ENCODE measurements at places on chromosomes 5 and 9. TPM values are rescaled to one million over a fixed set of nuclear protein-coding genes. Genes with fewer than 3 reads are reported as not detected.
A peak's percentile ranks its signal among the peaks of the same experiment; 100 is the strongest.

The LAMC3 gene
- total RNA-seq: 11.7 TPM

The SLC22A4 gene
- 25.1 TPM for total RNA-seq

DNA sequence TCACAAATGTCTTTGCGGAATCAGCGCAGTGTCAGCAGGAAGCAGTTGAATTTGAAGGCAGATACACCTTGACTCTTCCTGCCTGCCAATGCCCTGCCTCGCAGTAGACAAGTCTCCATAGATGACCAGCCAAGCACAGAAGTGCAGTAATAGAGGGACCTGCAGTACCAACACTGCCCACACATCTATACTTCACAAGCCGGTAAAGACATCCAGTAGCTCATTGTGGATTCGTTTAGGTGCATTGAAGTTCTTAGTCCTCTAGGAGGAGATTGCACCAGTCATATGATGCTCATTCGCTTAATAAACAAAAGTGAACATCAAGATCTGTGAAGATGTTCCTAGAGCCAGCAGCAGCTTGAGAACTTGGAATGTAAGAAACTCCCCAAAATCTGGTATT is 7.1 kb upstream of the IFNA2 start:
- no peak overlapping the region for H3K4me3 ChIP-seq
- peaks cover 12% of the 10 kb centered on the region for H3K4me1 ChIP-seq
- H3K36me3 ChIP-seq: no peaks in the 10 kb centered on the region
- peaks cover 50% of the 10 kb centered on the region for H3K27me3 ChIP-seq
- no peak overlapping the region for H3K27ac ChIP-seq

- no peak overlapping the region for H3K4me3 ChIP-seq
- H3K27me3 ChIP-seq: no peaks in the 10 kb centered on the region
- H3K4me1 ChIP-seq: peaks cover 43% of the 10 kb centered on the region
- no peak for DNase-seq
- H3K27ac ChIP-seq: peak overlapping the region; percentile 80
Measured at GRCh38 chr5:157484768-157485167, 24.8 kb downstream of the NIPAL4 start.

The ZDHHC11B gene
- total RNA-seq: 8.0 TPM

The SLC6A19 gene
- not detected for total RNA-seq

GRCh38 chr5:169856571-169856970 is 123.7 kb downstream of the INSYN2B start:
- peaks cover 20% of the 10 kb centered on the region for H3K36me3 ChIP-seq
- H3K27me3 ChIP-seq: no peaks in the 10 kb centered on the region
- DNase-seq: no peak
- no peaks in the 10 kb centered on the region for H3K4me1 ChIP-seq
- H3K4me3 ChIP-seq: no peak overlapping the region

GRCh38 chr5:135492319-135492626 is 40.1 kb upstream of the TIFAB start:
- no peak overlapping the region for H3K27ac ChIP-seq
- H3K4me3 ChIP-seq: no peak overlapping the region
- peaks cover 49% of the 10 kb centered on the region for H3K27me3 ChIP-seq
- H3K36me3 ChIP-seq: no peaks in the 10 kb centered on the region
- peaks cover 41% of the 10 kb centered on the region for H3K4me1 ChIP-seq
- no peak for DNase-seq

The OR2K2 gene
- not detected for total RNA-seq

DNA sequence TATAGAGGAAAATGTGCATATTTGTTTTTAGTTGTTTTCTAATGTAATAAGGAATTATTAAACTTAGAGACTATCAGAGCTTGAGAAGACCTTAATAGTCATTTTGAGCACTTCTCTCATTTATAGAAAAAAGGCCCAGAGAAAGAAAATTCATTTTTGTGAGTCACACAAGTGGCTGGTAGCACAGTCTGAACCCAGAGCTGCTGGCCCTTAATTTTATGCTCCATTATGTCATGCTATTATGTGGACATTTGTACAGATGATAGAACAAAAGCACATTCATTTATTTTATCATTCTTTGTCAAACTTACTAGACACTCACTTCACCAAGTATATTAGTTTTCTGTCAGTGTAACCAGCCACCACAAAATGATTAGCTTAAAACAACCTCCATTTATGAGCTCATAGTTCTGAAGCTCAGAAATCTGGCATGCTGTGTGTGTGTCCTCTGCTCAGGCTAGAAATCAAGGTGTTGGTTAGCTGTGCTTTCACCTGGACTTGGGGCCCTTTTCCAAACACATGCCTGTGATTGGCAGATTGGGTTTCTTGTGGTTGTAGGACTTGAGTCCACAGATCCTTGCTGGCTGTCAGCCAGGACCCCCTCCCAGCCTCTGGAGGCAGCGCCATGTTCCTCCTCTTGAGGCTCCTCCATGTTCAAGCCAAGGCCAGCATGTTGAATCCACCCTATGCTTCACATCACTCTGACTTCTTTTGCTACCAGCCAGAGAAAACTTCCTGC is 188.9 kb downstream of the ARHGAP26 start:
- peaks cover 8% of the 10 kb centered on the region for H3K36me3 ChIP-seq
- no peak overlapping the region for H3K27ac ChIP-seq
- no peak for DNase-seq
- no peaks in the 10 kb centered on the region for H3K27me3 ChIP-seq
- no peak overlapping the region for H3K4me3 ChIP-seq
- H3K4me1 ChIP-seq: peaks cover 13% of the 10 kb centered on the region

DNA sequence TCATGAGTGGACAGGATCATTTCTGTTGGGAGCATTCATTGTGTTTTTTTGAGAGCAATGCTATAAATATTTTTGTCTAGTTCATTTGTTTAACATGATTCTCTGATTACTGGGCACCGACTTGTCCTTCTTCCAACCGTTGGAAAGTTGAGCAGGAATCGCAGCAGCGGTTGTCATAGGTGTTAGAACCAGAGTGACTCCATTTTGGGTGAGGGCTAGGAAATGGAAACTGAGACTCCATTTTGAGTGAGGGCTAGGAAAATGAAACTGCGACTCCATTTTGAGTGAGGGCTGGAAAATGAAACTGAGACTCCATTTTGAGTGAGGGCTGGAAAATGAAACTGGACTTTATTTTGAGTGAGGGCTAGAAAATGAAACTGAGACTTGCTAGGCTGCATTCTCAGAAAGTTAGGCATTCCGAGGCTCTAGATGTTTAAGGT is 100.6 kb downstream of the ICE1 start:
- no peak for DNase-seq
- H3K36me3 ChIP-seq: no peaks in the 10 kb centered on the region
- no peak overlapping the region for H3K4me3 ChIP-seq
- H3K4me1 ChIP-seq: no peaks in the 10 kb centered on the region

DNA sequence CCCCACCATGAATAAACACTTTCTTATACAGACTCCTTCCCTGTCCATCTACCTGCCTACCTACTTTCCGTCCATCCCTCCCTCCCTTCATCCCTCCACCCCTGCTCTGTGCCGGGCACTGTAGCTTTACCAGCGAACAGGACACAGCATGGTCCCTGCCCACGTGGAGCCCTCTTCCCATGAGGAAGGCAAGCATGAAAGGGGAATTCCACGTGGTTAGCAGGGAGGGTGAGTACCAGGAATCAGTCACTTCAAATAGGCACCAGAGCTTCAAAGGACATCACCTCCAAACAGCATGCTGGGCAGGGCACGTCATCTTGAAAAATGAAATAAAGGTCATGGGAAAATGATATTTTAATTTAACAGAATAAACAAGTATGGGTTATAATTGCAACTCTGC is 35.0 kb upstream of the TDRD7 start:
- no peak overlapping the region for H3K4me3 ChIP-seq
- no peak for DNase-seq
- no peaks in the 10 kb centered on the region for H3K4me1 ChIP-seq
- H3K36me3 ChIP-seq: peaks cover 7% of the 10 kb centered on the region

Measured in spleen (tissue), 13 donors.